Hypothalamus (tissue), 51 donors: ENCODE measurements at places on chromosomes 13 and 19.

DNA sequence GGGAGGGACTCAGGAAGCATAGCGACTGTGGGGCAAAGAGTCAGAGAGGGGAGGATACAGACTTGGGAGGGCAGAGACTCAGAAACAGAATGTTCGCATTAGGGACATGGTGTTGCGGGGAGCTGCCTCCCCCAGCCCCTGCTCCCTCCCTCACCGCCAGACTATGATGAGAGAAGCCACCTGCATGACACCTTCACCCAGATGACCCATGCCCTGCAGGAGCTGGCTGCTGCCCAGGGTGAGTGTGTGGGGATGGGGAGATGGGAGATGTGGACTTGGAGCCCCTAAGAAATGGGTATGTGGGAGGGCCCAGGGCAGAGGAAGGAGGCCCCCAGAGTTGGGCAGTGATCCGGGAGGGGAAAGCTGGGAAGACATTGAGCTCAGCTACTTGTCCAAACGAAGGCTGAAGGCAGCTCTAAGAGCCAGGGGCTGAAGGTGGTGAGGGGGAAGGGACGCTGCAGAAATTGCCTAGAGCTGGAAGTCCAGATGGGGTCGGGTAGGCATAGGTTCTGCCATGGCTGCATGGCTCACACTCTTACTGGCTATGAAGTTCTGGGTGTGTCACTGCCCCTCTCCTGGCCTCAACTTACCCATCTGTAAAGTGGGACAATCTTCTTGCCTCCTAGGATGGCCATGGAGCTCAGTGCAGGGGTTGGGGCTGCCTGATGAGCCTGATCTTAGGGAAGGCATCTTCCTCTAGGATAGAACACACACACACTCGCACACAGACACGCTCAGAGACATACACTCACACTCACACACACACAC is 1.4 kb downstream of the SPACA6 start:
- no peak for DNase-seq

GRCh38 chr13:50866817-50867636 is 23.5 kb upstream of the DLEU7 start:
- no peak for DNase-seq

GRCh38 chr19:21622920-21623319 is 117.5 kb downstream of the ZNF429 start:
- DNase-seq = no peak

GRCh38 chr13:46006688-46007452 is 45.7 kb downstream of the ZC3H13 start:
- no peak for DNase-seq

DNA sequence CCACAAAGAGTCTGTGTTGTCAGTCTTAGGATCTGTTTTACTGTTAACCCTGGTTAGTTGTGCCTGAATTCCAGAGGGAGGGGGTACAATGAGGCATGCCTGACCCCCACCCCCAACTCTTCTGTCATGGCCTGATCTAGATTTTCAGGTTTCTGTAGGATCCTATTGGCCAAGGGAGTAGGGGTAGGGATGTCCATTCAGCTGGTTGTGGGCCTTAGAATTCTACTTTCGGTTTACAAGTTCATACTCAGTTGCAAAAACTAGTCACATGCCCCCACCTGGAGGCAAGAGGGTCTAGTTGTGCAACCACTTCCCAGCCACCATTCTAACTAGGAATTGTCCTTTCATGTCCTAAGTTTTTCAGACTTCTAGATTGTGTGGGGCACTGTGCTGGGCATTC is 94.3 kb upstream of the MBNL2 start:
- DNase-seq = no peak

- no peak for DNase-seq
Observed at GRCh38 chr13:27188239-27188638, 16.6 kb upstream of the USP12 start.

- DNase-seq = no peak
Observed at GRCh38 chr13:95707442-95708390, 30.8 kb downstream of the DNAJC3 start.

DNA sequence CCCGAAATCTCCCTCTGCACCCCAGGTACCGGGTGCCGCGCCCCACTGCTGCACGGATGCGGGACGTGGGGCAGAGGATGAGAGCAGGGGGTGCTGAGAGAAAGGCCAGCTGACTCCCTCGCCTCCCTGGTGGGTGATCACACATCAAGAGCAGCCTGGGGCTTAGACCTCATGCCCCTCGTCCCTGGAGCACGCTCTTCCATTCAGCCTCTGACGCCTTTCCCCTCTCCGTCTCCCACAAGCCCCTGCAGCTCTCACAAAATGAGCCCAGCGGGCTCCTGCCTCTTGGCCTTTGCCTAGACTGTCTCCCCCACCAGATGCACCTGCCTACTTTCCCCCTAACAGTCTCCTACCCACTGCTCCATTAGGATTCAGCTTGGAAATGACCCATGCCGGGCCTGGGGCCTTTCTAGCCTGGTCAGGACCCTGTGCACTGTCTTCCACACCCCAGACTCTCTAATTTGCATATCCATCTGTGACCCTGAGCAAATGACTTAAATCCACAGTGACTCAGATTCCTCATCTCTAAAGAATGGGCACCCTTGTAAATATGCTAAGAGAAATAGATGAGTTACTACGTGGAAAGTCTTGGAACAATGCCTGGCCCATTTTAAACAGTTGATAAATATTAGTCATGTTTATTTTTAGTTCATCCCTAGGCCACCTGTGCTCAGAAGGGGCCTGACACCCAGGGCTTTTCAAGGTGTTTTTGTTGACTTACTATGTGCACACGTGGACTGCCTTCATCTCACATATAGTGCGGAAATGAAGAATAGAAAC is 582 bp upstream of the PTPRH start:
- no peak for DNase-seq

GRCh38 chr19:11710313-11710712 is 28.4 kb downstream of the ZNF823 start:
- DNase-seq = no peak

- DNase-seq = no peak
Observed at GRCh38 chr13:40337651-40338050, 328.8 kb downstream of the FOXO1 start.

GRCh38 chr19:54518844-54519243 is 16.2 kb downstream of the LAIR2 start:
- no peak for DNase-seq

DNA sequence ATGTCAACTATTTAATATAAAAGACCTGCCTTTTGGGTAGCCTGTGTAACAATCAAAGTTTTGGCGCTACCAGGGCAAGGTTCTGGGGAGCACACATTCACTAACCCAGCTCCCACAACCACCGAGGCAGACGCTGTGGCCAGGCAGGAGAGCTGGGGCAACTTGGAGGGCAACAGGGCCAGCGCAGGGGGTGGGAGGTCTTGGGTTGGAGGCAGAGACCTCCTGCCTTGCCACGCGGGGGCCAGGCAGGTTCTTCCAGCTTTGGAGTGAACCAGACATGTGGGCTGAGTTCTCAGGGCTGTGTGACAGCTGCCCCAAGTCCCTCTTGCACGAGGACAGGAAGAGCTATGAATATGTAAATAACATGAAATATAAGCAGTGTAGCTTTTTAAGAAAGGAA is 30.3 kb upstream of the MCF2L start:
- no peak for DNase-seq

GRCh38 chr13:41608839-41609177 is 151.5 kb downstream of the RGCC start:
- no peak for DNase-seq

- DNase-seq = no peak
Observed at GRCh38 chr19:31254180-31254551, 95.1 kb downstream of the TSHZ3 start.

- no peak for DNase-seq
Observed at GRCh38 chr13:106372199-106373155, 163.0 kb downstream of the EFNB2 start.

DNA sequence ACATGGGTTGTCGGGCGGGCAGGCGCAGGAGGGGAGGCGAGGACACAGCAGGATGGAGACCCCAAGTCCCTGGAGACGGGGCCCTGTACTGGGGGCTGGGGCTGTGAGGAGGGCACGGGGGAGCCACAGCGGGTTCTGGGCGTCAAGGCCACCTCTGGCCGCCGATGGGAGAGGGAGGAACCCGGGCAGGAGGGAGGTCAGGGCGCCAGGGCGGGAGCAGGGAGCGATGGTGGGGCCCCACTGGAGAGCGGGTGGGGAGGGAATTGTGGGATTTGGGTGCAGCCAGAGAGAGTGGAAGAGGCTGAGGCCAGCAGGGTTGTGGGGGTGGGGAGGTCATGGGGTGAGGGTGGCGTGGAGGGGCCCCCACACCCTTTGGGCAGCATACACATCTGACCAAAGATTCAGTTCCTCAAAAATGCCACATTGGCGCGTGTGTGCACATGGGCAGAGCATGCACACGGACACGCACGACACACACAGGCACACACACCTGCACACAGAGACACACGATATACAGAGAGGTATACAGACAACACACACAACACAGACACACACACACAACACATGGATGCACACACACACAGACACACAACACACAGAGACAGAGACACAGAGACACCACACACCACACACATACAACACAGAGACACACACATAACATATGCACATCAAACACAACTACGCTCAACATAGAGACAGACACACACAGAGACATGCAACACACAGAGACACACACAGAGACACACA is 54.9 kb downstream of the AP1M1 start:
- no peak for DNase-seq

DNA sequence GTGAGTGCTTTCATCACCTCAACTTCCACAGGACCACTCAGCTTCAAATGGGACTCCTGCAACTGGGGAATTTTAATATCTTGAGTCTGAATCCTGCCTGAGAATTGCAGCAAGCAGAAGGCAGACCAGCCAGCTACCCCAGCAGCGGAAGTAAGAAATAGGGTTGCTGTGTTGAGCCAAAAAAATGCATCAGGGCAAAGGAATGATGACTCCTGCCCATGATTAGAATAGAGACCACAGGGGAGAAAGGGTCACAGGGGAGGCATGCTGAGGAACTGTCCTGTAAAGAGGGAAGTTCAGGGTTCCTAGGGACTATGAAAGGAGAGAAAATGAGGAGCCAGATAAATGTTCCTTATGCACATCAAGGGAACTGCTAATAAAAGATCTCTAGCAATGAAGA is 370.2 kb downstream of the KCTD12 start:
- no peak for DNase-seq

GRCh38 chr19:35722897-35723296 is 5.1 kb downstream of the KMT2B start:
- DNase-seq = no peak

DNA sequence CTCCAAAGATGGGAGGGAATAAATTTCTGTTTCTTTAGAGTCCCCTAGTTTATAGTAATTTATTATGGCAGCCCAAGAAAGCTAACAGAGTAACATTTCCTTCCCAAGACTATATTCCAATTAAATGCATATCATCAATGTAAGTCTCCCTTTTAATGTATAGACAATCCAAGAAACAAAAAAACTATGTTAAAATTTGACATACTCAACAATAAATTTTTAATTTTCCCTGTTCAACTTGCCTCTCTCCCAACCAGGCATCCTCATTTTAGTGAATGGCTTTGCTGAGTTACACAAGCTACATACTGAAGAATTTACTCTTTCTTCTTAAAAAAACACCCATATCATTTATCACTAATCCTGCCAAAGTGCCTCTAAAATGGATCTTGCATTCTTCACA is 1357.7 kb downstream of the PCDH9 start:
- no peak for DNase-seq

- DNase-seq = no peak
Observed at GRCh38 chr19:14871619-14872230, 14.2 kb downstream of the OR7A17 start.

- DNase-seq = no peak
Observed at GRCh38 chr13:95783747-95784146, 106.8 kb downstream of the DNAJC3 start.

DNA sequence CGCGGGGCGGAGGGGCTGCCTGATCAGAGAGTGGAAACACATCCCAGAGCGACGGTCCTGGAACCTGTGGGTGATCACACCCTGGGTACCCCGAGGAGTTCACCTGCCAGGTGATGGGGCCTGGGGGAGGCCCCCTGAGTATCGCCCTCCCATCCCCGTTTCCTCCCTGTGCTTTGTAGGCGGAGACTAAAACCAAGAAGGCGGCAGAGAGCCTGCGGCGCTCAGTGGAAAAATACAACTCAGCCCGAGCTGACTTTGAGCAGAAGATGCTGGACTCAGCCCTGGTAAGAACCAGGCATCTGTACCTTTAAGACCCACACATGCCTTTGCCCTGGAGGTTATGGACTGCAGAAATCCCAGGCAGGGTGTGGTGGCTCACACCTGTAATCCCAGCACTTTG is 19.3 kb downstream of the FCHO1 start:
- DNase-seq = no peak

- DNase-seq = no peak
Observed at GRCh38 chr13:92913840-92914239, 312.8 kb upstream of the GPC6 start.

DNA sequence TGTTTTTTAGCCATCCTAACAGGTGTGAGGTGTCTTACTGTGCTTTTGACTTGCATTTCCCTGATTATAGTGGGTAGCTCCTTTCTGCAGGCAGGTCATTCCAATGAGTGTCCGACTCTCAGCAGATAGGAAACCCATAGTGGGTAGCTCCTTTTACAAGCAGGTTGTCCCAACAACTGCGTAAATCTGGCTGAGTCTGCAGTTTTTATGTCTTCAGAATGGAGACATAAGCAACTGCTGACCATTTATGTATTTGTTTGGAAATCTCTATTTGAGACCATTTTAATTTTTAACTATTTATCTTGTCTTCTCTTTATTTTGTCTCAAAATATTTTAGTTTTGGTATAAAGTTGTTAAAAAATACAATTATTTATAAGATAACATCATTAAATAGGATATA is 839.4 kb downstream of the SLITRK6 start:
- DNase-seq = no peak

GRCh38 chr13:44176173-44176572 is 197.5 kb upstream of the SERP2 start:
- DNase-seq = no peak

DNA sequence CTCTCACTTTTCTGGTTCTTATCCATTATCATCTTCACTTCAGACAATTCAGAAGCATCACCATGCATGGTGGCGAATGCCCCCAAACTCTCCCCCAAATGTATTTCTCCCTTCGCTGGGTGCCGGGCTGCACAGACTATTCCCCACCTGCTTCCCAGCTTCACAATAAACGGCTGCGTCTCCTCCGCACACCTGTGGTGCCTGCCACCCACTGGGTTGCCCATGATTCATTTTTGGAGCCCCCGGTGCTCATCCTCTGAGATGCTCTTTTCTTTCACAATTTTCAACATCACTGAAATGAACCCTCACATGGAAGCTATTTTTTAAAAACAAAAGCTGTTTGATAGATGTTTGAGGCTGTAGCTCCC is 2.8 kb upstream of the F10 start:
- no peak for DNase-seq

DNA sequence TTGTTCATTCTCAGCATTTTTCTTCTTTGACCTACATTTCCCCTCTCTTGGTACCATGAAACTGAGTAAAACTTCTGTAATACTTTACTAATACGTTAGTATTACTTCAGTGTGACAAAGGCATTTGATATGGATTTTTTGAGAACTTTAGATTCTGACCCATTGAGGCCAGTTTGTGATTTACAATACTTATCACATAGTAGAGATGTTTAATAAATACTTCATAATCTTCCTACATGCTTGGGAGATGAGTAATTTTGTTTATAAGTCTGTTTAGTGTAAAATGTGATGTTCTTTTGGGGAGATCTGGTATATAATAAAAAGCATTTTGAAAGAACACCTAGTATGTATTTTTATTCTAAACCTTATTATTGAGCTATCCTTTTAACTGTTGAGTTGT is 29.7 kb downstream of the GTF2F2 start:
- DNase-seq = no peak

- DNase-seq = no peak
Observed at GRCh38 chr19:46514589-46515289, 19.1 kb upstream of the PNMA8B start.
